Calu3 (cell line): ENCODE measurements at places on chromosomes 1 and 21. TPM values are rescaled to one million over a fixed set of nuclear protein-coding genes. Genes with fewer than 3 reads are reported as not detected.

- no peaks in the 10 kb centered on the region for H3K36me3 ChIP-seq
- no peak overlapping the region for H3K4me3 ChIP-seq
- no peaks in the 10 kb centered on the region for H3K4me1 ChIP-seq
Measured at GRCh38 chr1:117501281-117501680, 104.6 kb upstream of the TENT5C start.

Gene DCST1
- total RNA-seq: 0.17 TPM in 1 of 2 replicates, not detected in the other

GRCh38 chr1:109980324-109981003, 4.1 kb upstream of the AHCYL1 start:
- H3K27ac ChIP-seq: no peak overlapping the region
- DNase-seq: peak; percentile 69
- H3K36me3 ChIP-seq: peaks cover 24% of the 10 kb centered on the region

Gene CACNA1E
- total RNA-seq: not detected in 2 replicates

- H3K4me3 ChIP-seq: no peak overlapping the region
- no peak overlapping the region for H3K27ac ChIP-seq
- H3K36me3 ChIP-seq: no peaks in the 10 kb centered on the region
- peaks cover 12% of the 10 kb centered on the region for H3K4me1 ChIP-seq
- no peaks in the 10 kb centered on the region for H3K27me3 ChIP-seq
- no peak for DNase-seq
Measured at GRCh38 chr1:39507230-39507928, 15.9 kb downstream of the BMP8A start.

DNA sequence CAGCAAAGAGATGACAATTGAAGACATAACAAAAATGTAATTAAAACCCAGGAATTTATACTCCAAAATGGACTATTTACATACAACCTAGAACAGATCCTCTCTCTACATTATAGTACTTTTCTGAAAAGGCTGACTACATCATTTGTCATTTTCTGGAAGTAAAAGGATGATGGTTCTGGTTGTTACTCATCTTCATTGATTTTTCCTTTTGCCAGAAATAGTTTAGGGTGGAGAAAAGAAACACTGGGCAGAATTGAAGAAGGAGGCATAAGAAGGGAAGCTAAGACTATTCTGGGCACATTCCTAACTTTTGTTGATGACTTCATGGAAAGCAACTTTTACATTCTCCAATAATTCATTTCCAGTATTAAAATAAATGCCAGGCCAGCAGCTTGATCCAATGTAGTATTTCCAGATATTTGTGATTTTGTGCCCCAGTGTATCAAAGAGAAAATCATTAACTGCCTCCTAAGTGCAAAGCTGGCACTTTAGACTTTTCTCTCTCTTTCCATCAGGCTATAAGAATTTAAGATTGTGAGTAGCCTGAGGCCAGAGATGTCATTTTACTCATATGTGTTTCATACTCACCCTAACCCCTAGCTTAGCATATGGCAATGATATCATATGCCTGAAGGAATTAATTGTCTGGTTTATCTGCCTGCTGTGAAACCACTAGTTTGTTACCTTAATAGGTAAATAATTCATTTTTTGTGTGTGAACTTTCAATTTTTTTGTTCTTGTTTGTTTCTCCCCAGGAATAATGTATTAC, 369.5 kb upstream of the LYPLAL1 start:
- H3K36me3 ChIP-seq: no peaks in the 10 kb centered on the region
- no peak overlapping the region for H3K4me3 ChIP-seq
- no peaks in the 10 kb centered on the region for H3K27me3 ChIP-seq
- no peak overlapping the region for H3K27ac ChIP-seq
- DNase-seq: no peak

- no peaks in the 10 kb centered on the region for H3K27me3 ChIP-seq
- H3K36me3 ChIP-seq: no peaks in the 10 kb centered on the region
- DNase-seq: no peak
- no peak overlapping the region for H3K27ac ChIP-seq
- peaks cover 15% of the 10 kb centered on the region for H3K4me1 ChIP-seq
Measured at GRCh38 chr21:41589131-41589530, 81.2 kb upstream of the TMPRSS2 start.

Gene COL6A2
- total RNA-seq: 3.4 and 3.8 TPM in 2 replicates
